ENCODE measurements at places on chromosomes 1 and 21. TPM values are rescaled to one million over a fixed set of nuclear protein-coding genes. Genes with fewer than 3 reads are reported as not detected.
A peak's percentile ranks its signal among the peaks of the same experiment; 100 is the strongest.

Gene ENAH
- total RNA-seq, result 53.3 TPM

Gene FAM131C
- total RNA-seq, result 0.20 TPM

Gene CA14
- total RNA-seq, result not detected

Gene RORC
- not detected for total RNA-seq

Gene MYOM3
- under 0.01 TPM for total RNA-seq

Gene KRTAP20-2
- not detected for total RNA-seq

- no peak for DNase-seq
These were observed 6.5 kb upstream of the IL6R start for GRCh38 chr1:154398678-154399077.

- DNase-seq, result no peak
These were observed 9.1 kb upstream of the GPR61 start for GRCh38 chr1:109530457-109531087.

- peak; percentile 20 for DNase-seq
These were observed 167.6 kb upstream of the ADAMTS5 start for GRCh38 chr21:27134516-27134915.

DNA sequence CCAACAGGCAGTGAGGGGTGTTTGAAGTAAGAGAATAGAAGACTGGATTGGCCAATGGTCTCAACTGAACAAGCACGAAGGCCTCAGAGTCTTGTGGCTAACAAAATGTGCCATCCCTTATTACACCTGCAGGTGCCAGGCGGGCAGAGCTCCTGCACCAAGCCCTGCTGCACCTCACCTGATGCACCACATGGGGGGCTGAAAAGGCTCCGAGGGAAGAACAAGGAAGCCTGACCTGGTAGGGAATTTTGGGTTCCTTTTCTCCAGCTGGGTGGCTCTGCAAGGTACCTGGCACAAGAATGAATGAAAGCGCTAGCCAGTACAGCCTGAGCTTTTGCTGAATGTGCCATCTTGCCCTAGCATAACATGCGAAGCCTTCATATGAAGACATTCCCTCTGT lies 9.7 kb downstream of the HSD3B1 start:
- no peak for DNase-seq

Measured in RPMI7951 (cell line).